ENCODE measurements at places on chromosomes 3 and 15.

- no peaks in the 10 kb centered on the region for H3K36me3 ChIP-seq
- DNase-seq: no peak
- no peak overlapping the region for H3K4me3 ChIP-seq
- peaks cover 43% of the 10 kb centered on the region for H3K27me3 ChIP-seq
- peaks cover 22% of the 10 kb centered on the region for H3K4me1 ChIP-seq
Measured at GRCh38 chr15:40933517-40933902, 4.4 kb downstream of the DLL4 start.

DNA sequence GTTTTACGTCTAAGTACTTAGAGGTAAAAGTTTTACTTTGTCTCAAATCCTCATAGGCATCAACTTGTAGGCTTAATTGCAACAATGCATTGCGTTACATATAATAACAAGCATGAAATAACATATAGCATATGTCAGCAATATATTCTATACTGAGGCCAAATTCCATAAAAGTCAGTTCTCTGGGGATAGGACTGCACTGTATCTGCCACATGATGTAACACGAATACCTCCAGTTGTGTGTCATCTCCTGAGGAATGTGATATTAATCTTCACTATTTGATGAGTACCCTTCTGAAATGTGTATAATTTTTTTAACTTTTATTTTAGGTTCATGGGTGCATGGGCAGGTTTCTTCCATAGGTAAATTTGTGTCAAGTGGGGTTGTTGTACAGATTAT is 126.4 kb downstream of the IMPG2 start:
- no peaks in the 10 kb centered on the region for H3K36me3 ChIP-seq
- no peak for DNase-seq
- no peak overlapping the region for H3K27ac ChIP-seq
- no peak overlapping the region for H3K4me3 ChIP-seq
- no peaks in the 10 kb centered on the region for H3K4me1 ChIP-seq

- no peaks in the 10 kb centered on the region for H3K4me1 ChIP-seq
- no peaks in the 10 kb centered on the region for H3K27me3 ChIP-seq
- no peak for DNase-seq
- no peaks in the 10 kb centered on the region for H3K36me3 ChIP-seq
- no peak overlapping the region for H3K4me3 ChIP-seq
Measured at GRCh38 chr15:81941479-81941878, 104.3 kb downstream of the MEX3B start.

GRCh38 chr3:174755833-174756829 is 103.0 kb upstream of the NAALADL2 start:
- no peak for DNase-seq
- no peak overlapping the region for H3K27ac ChIP-seq
- H3K4me1 ChIP-seq: no peaks in the 10 kb centered on the region
- no peak overlapping the region for H3K4me3 ChIP-seq
- H3K36me3 ChIP-seq: no peaks in the 10 kb centered on the region

GRCh38 chr3:9224490-9224889 is 25.0 kb downstream of the SRGAP3 start:
- peak overlapping the region; percentile 56 for H3K27ac ChIP-seq

Measured in T-helper 2 cell treated with Interferon-gamma antibody and Interleukin-4, amounts not matched to agents 5 μg/mL and 100 μg/mL, for 36 hours (primary cell).